ENCODE measurements at places on chromosomes 1 and 21. TPM values are rescaled to one million over a fixed set of nuclear protein-coding genes. Genes with fewer than 3 reads are reported as not detected.
A peak's percentile ranks its signal among the peaks of the same experiment; 100 is the strongest.

PLPPR4 gene
- total RNA-seq, result 0.07 TPM

- peak; percentile 57 for DNase-seq
Observed at GRCh38 chr1:107687849-107688753, 276.9 kb downstream of the VAV3 start.

CAPN8 gene
- total RNA-seq, result not detected

DNA sequence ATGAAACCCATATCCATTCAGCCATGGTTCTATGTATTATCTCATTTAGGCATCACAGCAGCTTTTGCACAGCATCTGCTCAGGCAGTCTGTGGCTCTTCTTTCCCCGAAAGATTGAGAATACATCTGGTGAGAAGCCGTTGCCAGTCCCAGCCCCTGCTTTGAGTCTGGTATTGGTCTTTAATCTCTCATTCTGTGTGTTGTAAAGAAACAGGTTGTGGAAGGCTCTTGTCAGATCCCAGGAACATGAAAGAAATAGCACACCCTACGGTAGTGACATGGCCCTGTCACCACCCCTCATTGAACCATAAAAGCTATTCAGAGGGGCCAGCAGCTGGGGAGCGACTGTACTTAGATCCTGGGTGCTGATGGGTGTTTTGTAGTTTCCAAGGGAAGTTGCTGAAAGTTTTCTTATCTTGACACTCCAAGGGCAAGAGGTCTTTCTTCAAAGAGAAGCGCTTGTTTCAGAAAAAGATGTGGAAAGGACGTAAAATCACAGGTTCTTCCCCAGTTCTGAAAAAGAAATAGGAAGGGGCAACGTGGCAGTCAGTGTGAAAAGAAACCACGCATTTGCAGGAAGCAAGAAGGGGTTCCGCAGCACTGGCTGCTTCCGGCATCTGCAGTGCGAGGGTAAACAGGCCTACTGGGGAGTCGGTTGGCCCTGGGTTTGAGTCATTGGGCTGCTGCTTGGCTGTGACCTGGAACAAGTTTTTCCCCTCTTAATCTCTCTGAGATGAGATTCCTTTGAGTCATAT is 145.0 kb downstream of the DHRS3 start:
- DNase-seq, result no peak

DNA sequence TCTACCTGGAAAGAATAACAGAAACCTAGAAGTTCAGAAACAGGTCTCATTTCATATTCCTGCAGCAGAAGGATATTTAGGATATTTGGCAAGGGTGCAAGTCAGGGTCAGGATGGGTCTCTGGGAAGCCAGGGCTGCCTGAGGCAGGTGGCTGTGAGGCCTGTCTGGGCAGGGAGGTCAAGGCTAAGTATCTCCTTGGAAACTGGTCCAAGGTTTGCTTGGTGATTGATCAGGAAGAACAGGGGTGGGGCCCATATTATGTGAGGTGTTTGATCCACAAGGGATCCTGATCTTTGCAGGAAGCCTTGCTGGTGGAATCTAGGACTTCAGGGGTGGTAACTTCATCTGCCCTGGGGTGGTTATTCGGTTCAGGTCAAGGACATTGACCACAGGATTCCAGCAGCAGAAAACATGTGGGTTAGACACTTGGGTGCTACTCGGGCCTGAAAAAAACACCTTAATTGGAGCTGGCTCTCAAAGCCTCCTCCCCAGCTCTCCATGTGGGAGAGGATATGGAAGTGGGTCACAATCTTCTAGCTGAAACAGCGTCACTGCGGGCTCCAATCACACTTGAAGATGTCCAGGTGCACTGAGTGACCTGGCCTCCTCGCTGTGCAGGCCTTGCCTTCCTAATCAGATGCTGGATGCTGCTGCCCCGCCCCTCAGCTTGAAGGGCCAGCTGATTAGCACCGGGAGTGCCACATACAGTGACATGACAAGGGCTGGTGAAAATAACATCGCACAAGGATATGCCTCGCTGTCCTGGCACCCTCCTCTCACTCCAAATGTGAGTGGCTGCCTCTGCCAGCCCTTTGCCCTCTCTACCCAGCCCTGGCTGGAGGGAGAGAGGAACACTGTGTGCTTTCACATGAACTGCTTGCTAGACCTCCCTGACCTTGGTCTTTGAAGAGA is 8.7 kb downstream of the CTNNBIP1 start:
- no peak for DNase-seq

DNA sequence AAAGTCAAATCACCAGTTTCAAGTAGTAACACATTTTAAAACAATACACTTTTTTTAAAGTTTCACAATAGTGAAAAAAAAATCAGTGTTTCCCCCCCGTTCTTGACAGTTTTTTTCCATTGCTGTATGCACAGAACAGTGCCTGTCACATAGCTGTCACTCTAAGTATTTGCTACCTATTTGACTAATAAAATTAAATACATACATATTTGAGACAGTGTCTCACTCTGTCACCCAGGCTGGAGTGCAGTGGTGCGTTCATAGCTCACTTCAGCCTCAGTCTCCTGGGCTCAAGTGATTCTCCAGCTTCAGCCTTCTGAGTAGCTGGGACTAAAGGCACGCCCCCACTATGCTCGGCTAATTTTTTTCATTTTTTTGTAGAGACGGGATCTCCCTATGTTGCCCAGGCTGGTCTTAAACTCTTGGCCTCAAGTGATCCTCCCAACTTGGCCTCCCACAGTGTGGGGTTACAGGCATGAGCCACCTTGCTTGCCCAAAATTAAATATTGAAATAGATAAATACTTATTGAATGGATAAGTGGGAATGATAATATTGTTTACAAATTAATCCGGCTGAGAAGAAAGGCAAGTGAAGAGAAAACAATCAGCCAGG is 12.6 kb upstream of the RHBG start:
- no peak for DNase-seq

- DNase-seq, result no peak
Observed at GRCh38 chr1:1827089-1827848, 49.0 kb upstream of the NADK start.

FCRL6 gene
- total RNA-seq, result not detected

GSTM1 gene
- not detected for total RNA-seq

DNA sequence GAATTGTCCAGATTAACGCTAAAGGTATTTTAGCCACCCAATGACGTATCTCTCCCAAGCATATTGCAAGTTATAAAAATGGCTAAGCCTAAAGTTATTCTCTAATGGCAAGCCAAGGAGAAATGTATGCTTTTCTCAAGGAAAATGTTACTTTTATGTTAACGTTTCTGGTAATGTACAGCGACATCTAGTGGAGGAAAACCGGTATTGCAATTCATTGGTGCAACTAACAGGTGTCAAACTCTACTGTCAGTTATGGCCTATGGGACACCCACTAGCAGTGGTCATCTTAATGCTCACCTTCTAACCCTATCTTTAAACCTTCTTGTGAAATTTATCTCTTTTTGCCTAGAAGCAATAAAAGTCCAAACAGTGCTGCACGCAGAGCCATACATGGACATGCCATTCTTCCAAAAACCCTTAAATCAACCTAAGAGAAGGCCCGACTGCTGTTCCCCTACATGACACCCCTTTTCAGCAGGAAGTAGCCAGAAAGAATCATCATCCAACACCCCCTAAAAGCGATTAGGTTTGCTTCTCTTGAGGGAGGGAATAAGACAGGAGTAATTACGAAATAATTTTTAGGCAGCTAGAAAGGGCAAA is 68.7 kb upstream of the LRIF1 start:
- no peak for DNase-seq

- peak; percentile 14 for DNase-seq
Observed at GRCh38 chr1:67489643-67490042, 59.4 kb upstream of the SERBP1 start.

GRCh38 chr1:17904290-17904689 is 149.2 kb downstream of the ACTL8 start:
- DNase-seq, result no peak

DNA sequence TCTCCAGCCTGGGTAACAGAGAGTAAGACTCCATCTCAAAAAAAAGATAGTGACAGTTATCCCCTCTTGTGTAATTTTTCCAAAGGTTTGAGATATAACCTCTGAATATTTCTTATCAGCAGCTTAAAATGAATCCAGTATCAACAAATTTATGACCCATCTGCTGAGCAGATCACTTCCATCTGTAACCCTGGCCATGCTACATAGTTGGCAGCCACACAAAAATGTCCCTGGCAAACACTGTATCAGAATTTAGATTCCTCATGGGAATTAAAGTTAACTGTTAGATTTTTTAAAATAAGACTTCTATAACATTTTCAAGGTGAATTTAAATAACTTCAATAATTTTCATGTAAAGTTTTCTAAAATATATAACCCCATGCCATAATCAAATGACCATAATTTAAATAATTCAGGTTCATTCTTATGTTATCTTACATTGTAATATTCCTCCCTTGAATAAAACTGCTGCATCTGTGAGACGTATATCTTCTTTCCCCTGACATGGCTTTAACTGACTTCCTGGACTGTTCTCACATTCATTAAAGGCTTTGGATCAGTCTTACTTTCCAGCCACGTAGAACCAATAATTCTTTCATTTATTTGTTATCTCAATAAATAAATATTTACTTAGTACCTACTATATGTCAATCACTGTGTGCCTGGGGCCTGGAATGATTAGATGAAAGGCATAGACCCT is 5.3 kb upstream of the PRPF38B start:
- DNase-seq, result peak; percentile 21

POLR3C gene
- 43.3 TPM for total RNA-seq

GRCh38 chr21:40080385-40080784 is 213.1 kb downstream of the PCP4 start:
- no peak for DNase-seq

- peak; percentile 95 for DNase-seq
Observed at GRCh38 chr1:192700834-192701271, 64.9 kb downstream of the RGS13 start.

DNA sequence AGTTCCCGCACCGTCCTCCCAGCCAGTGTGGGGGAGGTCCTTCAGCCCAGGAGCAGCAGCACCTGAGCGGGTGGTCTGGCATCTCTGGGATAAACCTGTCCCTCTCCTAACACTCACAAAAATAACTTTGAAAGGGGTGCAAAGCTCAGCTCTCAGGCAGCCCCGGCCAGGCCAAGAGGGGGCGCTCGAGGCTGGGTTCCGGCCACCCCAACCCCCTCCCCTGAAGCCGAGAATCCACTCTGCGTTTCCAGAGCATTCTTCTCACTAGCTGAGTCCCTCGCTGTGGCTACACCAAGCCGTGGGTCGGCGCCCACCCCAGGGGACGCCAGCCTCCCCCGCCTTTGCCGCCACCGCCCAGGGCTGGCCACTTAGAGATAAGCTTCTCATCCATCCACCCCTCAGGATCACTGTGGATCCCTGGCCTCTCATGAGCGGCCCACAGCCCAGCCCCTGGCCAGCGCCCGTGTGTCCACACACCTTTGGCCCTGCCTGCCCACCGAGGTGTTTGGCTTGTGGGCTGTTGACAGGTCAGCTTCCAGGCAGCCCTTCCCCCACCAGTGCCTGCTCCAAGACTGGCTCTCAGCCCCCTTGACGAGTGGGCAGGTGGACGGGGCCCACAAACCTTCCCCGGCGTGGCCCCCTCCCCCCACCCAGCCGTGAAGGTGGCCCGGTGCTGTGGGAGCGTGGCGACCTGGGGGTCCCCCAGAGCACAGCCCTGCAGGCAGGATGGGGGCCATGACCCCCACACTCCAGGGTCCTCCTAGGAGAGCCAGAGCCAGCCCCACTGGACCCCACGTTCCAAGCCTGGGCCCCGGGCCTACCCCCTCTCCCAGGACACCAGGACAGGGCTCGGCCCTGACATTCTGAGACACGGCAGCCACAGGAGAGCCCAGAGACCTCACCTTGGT is 1.9 kb downstream of the FTCD start:
- no peak for DNase-seq

GRCh38 chr1:201591981-201592380 is 53.1 kb downstream of the NAV1 start:
- no peak for DNase-seq

- no peak for DNase-seq
Observed at GRCh38 chr21:17690078-17690494, 77.4 kb upstream of the BTG3 start.

UTS2 gene
- not detected for total RNA-seq

DNA sequence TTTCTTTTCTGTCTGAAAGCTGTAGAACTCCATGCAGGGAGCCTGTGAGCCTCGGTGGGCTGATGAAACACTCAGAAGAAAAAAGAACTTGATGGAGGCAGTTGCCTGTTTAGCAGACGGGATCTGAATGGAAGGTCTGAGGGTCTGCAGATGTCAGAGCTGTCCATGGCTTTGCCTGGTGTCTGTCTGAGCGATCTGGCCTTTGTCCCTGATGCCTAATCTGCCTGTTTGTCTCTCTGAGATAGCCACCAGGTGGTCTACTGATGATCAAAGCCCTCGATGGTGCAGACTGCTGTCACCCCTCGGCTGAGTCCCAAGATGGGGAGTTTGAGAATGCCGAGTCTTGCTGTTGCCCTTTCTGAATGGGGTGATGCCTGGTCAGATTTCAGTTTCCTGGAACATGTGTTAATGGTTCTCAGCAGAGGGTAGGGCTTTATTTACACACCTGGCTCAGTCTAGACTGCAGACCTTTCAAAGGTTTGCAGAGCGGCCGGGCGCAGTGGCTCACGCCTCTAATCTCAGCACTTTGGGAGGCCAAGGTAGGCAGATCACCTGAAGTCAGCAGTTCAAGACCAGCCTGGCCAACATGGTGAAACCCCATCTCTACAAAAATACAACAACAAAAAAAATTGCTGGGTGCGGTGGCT is 90.4 kb downstream of the KIF26B start:
- DNase-seq, result no peak

DNA sequence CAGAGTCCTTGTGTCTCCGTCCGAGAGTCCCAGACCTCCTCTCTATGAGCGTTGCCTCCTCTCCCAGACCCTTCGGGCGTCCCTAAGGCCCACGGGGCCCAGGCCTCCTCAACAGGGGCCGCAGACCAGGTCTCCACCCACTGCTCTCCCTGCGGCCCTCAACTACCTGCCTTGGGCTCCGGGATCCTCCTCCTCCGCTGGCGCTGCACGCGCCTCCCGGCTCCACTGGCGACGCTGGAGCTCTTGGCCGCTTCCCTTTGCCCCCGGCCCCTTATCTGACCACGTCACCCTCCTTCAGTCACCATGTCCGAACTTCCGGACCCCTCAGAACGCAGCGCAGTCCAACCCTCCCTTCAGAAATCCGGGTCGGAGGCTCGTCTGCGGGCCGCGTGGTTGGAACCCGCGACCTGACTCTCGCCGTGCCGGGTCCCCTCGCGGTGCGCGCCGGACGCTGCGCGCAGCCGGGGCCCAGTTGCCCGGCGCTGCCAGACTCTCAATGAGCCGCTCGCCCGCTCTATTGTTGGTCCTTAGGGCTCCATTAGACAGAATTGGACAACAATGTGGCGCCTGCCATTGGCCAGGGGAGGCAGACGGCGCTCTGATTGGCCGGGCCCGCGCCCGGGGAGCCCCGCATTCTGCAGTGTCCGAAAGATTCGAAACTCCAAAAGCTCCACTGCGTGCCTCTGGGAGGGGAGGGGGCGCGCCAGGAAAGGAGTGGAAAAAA is at the start of gene DMRTA2:
TSS of gene DMRTA2 (minus strand) at position 498 of the 724 bp plus-strand sequence. CDS start 1,907 bp downstream, outside the sequence.
- DNase-seq, result peak; percentile 7

DNA sequence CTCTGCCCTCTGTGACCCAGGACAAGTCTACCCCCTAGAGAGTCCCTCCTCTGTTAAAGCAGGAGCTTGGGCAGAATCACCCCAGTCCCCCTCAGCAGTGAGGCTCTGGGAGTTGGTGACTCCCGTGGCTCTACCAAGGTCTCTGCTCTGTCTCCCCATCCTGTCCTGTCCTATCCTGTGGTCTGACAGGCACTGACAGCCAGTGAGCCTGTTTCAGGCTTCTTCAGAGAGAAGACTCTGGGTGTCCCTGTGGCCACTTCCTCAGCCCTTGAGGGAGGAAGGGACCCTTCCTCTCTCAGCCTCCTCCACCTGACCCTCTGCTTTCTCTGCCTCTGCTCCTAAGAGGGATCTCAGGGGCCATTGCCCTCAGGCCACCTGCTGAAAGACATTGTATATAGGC is 148.7 kb downstream of the FCRL5 start:
- DNase-seq, result no peak

GRCh38 chr1:174652569-174653280 is 205.0 kb downstream of the GPR52 start:
- DNase-seq, result no peak

OR2AJ1 gene
- not detected for total RNA-seq

CAPN9 gene
- not detected for total RNA-seq

Data from astrocyte (in vitro differentiated cells and primary cell).